ENCODE measurements at places on chromosomes 16 and 17.

DNA sequence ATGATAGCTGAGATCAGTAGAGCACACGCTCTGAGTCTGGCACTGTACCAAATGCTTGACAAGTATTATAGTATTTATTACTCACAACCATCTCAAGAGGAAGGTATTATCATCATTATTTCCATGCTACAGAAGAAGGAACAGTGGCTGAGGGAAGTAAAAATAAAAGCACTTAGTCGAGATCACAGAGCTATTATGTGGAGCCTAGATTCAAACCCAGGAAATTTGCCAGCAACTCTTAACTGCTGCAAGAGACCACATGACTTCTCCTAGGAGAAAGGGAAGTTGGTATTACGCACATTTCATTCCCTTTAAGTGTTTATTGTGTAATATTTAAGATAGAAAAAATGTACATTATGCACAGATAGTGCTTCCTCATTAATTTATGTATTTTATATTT, 1.0 kb upstream of the RHOT1 start:
- DNase-seq, result no peak

GRCh38 chr17:79840269-79840988, 1.2 kb upstream of the CBX4 start:
- peak; percentile 76 for DNase-seq

GRCh38 chr17:61260071-61260797, 139.4 kb upstream of the TBX2 start:
- DNase-seq, result no peak

DNA sequence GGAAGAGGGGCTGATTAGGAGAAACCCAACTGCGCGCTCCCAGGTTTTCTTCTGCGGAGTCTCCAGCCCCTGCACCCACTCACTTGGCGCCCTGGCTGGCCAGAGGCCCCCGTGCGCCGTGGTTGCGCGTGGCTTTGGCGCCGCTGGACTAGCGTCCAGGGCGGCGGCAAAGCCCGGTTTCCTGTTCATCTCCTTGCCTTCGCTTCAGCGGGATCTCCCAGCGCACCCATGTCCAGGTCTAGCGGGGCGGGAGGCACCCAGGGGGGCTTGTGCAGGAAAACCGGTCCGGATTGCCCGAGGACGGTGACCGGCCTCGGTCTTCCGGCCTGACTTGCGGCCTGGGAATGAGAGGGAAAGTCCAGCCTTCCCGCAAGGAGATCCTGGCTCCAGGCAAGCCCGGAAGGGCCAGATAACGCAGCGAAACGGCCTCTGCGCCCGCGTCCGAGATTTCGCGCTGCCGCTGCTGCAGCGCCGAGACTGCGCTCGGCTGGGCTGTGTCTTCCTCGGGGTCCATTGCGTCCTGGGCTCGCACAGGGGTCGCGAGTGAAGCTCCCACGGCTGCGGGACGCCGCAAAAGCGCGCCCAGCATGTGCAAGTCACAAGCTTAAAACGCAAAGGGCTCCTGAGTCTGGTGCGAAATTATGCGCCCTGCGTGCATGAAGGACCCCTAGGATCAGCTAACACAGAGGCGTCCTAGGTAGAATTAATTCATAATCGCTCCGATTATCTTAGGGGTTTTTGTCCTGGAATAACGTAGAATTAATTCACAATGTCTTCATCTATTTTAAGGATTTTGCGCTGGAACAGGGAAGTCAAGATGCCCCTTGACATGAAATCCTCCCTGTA, 5.7 kb downstream of the FOXF1 start:
- no peak for DNase-seq

DNA sequence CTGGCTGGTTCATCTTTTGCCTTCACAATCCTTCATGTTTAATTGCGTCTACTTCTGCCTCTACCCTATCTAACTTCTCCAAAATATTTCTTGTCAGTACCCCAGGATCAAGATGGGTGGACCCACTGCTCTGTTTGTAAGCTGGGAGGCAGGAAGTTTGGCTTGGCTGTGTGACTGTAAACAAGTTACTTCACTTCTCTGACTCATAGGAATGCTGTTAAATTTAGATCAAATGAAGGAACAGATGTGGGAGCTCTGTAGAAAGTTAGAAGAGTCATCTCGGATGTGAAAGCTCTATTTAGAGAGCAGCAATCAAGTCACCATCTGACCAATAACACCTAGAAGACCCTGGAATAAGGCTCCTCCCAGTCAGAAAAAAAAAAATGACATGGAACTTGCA, 55.2 kb upstream of the MRTFB start:
- DNase-seq, result no peak

GRCh38 chr17:44961921-44962350, 6.2 kb downstream of the C1QL1 start:
- peak; percentile 65 for DNase-seq

GRCh38 chr17:61806936-61807335, 56.4 kb downstream of the BRIP1 start:
- DNase-seq, result no peak

DNA sequence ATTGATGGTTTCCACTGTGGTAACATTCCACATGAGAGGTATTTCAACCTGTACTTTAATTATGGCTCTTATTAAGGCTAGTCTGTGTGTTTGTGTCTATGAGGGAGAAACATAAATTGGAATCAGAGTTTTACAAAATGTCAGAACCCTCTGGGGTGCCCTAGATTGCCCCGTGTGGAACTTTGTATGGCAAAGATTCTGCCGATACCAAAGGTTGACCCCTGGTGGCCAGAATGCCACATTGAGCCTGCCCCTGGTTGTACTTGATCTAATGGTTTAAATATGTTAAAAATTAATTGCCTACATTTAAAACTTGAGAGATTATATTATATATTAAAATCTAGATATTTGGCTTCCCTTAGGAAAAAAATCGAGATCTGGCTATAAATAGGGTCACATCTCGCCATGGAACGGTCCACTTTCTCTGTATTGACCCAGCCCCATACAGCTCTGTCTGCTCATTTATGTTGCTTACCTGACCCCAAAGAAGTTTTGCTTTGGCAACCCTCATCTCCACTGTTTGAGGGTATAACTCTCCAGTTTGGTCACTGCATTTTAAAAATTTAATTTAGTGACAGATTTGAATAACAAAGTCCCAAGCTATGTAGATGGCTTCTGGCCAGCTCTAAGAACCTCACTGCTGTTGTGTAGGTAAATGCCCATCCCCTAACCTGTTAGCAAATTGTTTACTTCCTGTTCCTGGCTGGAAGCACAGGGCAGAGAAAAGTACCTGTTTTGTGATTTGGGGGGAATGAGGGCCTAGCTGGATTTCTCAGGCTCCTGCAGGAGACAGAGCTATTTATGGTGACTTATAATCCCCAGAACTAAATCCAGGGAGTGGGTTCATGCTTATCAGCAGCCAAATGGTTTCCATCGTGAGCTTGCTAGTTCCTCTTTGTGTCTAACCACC, 95.0 kb downstream of the PLCG2 start:
- DNase-seq, result peak; percentile 73

DNA sequence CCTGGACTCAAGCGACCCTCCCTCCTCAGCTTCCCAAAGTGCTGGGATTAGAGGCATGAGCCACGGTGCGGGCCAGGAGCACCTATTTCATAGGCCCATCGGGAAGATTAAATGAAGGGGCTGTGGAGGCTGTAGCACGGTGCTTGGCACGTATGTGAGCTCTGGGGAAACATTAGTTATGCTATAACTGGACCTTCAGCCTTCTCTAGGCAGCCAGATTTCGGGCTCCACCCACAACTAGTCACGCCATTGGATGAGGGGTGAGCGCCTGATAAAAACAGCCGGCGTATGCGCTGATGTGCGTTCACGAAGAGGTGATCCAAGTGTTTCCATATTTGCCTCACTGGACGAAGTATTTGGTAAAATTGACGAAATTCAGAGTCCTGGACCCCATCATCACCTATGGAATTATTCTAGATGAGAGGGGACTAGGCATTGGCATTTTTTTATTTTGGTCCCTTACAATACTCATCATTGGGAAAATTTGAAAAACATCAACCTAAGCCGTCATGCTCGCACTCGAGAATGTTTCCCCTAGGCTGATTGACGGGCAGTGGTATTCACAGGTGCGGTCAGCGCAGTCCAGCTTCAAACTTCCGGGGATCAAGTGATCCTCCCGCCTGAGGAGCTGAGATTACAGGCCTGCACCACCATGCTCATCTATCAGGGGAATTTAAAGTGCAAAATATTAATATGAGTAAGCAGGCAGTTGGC, 1.8 kb upstream of the ANKRD11 start:
- no peak for DNase-seq

DNA sequence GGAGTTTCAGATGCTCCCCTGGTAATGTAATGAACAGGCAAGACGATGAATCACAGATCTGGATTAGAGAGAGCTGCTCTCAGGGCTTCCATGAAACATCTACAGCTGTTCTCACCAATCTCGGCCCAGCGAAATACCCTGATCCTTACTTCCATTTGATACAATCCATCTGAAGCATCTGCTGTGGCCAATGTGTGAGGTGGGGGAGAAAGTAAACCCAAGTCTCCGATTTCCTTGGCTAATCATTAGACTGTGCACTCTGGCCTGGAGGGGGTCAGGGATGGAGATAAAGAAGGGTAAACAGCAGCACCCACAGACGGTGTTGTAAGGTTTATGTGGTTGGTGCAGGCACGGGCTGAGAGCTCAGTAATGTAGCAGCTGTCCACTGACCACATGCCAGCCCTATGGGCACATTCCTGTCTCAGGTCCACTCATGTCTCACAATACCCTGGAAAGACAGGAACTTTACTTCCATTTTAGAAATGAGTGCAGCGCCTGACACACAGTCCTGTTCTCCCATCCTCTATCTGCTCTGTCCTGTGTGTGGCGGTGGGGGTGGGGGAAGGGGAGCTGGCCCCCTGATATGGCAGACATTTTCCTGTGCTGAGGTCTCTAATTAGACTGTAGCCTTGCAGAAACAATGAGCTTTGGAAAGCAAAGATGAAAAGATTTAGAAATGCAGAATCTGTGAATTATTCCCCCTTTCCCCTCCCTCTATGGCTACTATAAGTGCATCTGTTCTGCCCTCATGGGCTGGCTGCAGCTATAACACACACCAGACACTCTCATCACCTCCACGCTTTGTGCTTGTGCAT, 48.3 kb upstream of the ERN1 start:
- no peak for DNase-seq

DNA sequence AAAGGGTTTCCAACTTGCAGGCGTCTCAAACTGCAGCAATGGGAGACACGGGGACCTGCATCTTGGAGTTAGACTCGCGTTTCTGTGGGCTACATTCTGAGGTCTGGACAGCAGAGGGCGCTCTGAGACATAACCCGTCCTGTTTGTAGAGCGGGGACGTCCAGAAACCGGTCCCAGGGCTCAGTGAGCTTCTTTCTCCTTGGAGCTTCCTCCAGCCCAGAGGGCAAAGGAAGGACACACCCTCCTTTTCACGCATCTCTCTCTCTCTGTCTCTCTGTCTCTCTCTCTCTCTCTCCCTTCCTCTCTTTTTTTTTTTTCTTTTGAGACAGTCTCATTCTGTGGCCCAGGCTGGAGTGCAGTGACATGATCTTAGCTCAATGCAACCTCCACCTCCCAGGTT, 19.8 kb downstream of the COX4I1 start:
- DNase-seq, result peak; percentile 82

GRCh38 chr16:1021553-1022160, 40.1 kb downstream of the SOX8 start:
- no peak for DNase-seq

DNA sequence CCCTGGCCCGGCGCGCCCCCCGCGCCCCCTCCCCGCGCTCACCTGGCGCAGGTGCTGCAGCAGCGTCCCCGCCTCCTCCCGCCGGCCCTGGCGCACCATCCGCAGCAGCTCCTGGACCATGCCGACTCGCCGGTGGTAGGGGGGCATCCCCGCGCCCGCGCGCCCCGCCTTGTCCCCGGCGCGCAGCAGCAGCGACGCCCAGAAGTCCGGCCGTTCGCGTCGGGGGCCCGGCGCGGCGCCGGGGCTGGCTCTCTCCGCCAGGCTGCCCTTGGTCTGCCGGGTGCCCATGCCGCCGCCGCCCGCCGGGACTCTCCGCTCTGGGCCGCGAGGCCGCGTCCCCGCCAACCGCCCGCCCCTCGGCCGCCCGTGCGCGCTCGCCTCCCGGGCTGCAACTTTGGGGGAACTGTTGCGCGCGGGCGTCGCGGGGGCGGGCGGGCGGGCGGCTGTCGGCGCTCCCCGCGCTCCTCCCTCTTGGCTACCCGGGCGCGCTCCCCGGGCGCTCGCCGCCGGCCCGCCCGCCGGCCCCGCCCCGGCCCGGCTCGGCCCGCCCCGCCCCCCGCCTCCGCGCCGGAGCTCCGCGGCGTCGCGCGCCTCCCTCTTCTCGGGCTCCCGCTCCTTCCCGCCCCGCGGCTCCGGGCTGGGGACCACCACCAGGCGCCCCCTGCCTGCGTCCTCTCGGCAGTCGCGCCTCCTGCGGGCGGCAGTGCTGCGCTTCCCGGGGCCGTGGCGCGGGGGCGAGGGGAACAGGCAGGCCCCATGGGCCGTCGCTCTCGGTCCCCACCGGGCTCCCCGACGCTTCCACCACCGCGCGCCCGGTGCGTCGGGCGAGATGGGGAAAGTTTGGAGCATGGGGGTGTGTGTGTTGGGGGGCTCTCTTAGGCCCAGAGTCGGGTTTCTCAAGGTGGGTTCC, at the start of gene LRRC75A:
Gene LRRC75A (minus strand): TSS at position 491 of the 910 bp plus-strand sequence. CDS start 203 bp downstream, at position 288.
- DNase-seq, result peak; percentile 79

DNA sequence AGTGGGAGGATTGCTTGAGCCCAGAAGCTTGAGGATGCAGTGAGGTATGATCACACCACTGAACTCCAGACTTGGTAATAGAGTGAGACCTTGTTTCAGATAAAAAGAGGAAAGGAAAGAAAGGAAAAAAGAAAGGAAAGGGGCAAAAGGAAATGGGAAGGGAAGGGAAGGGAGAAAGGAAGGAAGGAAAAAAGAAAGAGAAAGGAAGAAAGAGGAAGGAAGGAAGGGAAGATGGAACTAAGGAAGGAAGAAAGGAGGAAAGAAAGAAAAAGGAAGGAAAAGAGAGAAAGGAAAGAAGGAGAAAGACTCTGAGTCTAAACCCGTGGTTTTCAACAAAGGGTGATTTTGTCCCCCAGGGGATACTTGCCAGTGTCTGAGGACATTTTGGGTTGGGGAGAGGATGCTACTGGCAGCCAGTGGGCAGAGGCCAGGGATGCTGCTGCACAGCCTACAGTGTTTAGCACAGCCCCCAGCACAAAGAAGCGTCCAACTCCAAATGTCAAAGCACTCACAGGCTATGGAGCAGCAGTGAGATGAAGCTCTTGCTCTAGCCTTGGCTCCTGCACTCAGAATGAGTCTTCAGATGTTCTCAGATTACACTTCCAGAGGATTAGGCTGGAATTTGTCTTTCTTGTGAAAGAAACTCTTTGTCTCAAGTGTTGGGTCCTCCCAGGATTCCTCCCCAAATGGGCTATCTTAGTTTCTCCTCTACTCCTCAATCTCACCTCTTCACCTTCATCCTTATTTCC, 64.2 kb downstream of the BMERB1 start:
- no peak for DNase-seq

DNA sequence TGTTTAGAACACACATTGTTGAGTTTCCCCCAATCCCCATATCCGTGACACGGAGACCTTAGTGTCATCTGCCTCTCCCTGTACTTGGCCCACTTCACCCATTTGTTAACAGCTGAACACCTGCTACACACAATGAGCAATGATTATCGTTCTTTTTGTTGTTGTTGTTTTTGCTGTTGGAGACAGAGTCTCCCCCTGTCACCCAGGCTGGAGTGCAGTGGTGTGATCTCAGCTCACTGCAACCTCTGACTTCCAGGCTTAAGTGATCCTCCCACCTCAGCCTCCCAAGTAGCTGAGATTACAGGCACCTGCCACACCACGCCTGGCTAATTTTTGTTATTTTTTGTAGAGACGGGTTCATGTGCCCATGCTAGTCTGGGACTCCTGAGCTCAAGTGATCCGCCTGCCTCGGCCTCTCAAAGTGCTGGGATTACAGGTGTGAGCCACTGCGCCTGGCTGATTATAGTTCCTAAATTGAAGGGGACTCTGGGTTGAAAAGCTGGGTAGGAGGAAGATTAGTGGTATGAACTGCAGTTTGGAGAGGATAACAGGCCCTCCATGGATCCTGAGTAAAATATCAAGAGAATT, 21.6 kb downstream of the NDE1 start:
- DNase-seq, result no peak

Measured in D341Med (cell line).